Endodermal cell (in vitro differentiated cells): ENCODE measurements at places on chromosomes 2 and 18. TPM values are rescaled to one million over a fixed set of nuclear protein-coding genes. Genes with fewer than 3 reads are reported as not detected.
A peak's percentile ranks its signal among the peaks of the same experiment; 100 is the strongest.

The ABHD3 gene
- total RNA-seq = 21.8 and 24.5 TPM in 2 replicates

The SCN3A gene
- 0.09 and 0.16 TPM in 2 replicates for total RNA-seq

- no peak overlapping the region for H3K27ac ChIP-seq
- H3K36me3 ChIP-seq = no peaks in the 10 kb centered on the region
- DNase-seq = no peak
These were observed 95.0 kb downstream of the STRADB start for GRCh38 chr2:201546576-201546975.

DNA sequence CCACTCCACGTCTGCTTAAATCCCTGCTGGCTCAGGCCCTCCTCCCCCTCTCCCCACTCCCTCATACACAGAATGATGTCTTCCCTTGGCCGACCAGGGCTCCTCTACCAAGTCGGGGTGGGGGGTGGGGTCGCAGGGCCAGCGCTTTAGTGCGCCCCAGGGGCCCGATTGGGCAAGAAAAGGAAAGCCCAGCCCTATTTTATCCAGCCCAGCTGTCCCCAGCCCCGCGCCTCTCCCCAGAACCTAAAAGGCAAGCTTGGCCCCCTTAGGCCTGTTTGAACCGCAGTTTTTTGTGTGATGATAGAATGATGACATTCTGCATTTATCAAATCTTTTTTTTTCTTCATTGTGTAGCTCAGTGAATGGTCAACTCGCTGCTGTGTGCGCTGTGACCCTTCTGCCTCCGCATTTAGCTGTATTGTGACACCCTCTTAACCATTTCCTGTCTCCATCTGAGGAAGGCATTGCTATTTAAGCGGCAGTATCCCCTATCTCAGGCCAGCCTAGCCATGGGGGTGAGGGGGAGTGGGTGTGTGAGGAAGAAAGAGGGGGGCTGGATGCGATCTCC is 231.4 kb downstream of the HAUS1 start:
- H3K4me1 ChIP-seq = peaks cover 18% of the 10 kb centered on the region
- H3K27me3 ChIP-seq = peaks cover 32% of the 10 kb centered on the region
- H3K27ac ChIP-seq = peak overlapping the region; percentile 91
- peak overlapping the region; percentile 78 for H3K4me3 ChIP-seq
- H3K36me3 ChIP-seq = no peaks in the 10 kb centered on the region
- DNase-seq = peak; percentile 88

DNA sequence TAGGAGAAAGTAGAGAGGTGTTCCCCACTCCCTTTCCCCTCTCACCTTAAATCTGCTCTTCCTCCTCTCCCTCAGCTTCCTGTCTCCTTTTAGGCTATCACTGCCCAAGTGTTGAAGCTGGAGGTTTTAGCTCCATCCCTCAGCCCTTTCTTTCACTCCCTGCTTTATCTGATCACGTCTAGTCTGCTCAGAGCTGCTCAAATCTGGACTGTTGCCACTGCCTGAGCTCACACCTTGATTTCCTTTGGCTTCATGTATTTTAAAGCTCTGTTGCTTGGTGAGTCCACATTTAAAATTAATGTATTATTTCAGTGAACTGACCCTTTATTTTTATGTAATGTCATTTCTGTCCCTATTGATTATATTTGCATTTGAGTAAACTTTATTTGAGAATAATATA is 236.6 kb downstream of the PTGR3 start:
- no peak overlapping the region for H3K4me3 ChIP-seq
- DNase-seq = no peak
- H3K36me3 ChIP-seq = no peaks in the 10 kb centered on the region
- no peaks in the 10 kb centered on the region for H3K27me3 ChIP-seq
- no peak overlapping the region for H3K27ac ChIP-seq

- H3K27me3 ChIP-seq = no peaks in the 10 kb centered on the region
- H3K4me3 ChIP-seq = no peak overlapping the region
- DNase-seq = no peak
- H3K36me3 ChIP-seq = no peaks in the 10 kb centered on the region
- H3K27ac ChIP-seq = no peak overlapping the region
- no peaks in the 10 kb centered on the region for H3K4me1 ChIP-seq
These were observed 377.8 kb downstream of the LNPK start for GRCh38 chr2:175624211-175624761.
